Central memory CD8-positive, alpha-beta T cell (primary cell): ENCODE measurements at places on chromosomes 6 and 20.

- DNase-seq: no peak
These were observed 5.6 kb upstream of the APMAP start for GRCh38 chr20:24998121-24998520.

DNA sequence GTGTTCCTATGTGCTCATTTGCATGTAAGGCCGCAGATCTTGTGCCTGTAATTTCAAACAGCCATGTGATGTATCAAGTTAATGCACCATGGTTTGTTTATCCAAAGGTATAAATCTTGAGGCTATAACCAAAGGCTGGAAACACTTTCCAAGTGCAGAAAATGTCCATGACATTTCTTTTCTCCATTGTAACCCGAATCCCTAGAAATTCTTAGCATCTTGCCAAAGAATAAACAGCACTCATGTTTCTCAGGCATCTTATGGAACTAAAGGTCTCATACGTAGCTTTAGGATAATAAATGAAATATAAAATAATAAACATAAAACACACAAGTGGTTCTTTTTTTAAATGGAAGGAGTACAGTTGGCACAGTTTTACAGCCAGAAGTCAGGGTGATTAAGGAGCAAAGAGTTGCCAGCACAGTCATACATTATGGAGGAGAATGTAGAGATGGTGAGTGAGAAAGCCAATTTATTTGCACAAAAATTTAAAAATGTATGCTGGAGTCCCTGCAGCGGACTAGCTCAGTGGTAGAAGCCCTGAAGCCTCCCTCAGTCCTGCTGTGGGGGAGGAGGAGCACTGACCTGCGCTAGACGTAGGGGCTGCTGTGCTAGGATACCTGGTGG lies 18.0 kb downstream of the CDH26 start:
- DNase-seq: no peak

GRCh38 chr6:1624058-1624850 lies 14.5 kb downstream of the FOXC1 start:
- DNase-seq: no peak

DNA sequence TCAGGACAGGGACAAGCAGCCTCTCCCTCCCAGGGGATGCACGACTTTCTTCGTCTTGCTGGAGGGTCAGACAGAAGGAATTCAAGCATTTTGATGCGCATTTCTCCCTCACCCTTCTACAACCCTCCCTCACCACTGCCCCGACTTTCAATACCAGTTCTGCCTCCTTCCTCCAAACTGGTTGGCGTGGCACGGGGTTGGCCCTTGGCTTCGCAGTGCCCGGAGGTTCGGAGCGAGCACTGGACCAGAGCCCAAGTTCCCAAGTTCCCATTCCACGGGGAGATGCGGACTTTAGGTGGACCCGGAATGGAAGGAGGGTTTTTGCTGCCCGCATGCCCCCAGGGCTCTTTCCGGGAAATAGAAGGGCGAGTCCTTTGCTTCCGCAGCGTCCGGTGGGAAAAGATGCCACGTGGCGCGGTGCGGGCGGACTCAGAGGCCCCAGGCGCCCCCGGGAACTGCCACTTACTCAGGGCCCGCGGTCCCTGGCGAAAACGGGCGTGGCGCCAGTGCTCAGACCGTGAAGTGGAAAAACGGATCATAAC lies 8.0 kb upstream of the LAMP5 start:
- DNase-seq: no peak

GRCh38 chr6:21198032-21198640 lies 395.4 kb upstream of the SOX4 start:
- no peak for DNase-seq

DNA sequence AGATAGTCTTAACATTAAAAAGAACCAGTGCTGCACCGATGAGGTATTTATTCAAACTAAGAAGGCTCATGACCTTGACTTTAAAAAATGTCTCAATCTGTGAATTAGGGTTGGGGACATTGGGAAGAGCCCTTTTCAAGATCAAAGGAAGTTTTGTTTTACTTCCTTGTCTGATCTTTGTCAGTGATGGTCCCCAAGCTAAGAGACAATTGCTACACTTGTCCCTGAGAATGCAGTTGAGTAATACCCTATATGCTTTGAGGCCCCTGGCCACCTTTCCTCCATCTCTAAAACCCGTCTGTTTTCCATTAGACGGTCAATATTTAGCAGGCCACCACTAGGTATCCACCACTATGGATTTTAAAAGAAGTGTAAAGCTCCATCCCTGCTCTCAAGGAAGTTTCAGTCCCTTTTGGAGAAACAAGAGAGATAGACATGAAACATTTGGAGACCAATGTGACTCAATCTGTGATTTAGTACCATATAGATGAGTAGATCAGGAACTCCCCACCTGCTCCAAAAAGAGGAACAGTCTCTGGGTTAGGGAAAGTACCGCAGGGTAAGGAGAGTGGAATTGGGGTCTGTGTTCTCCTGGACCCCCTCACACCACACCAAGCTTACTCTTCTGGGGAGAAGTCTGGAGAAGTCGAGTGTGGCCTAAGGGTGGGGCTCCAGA lies 99.1 kb upstream of the ISM1 start:
- no peak for DNase-seq
